ENCODE measurements at places on chromosomes 5 and 9. TPM values are rescaled to one million over a fixed set of nuclear protein-coding genes. Genes with fewer than 3 reads are reported as not detected.

HACD4 gene
- total RNA-seq = 2.4 TPM

FGF1 gene
- total RNA-seq = 0.12 TPM

DNA sequence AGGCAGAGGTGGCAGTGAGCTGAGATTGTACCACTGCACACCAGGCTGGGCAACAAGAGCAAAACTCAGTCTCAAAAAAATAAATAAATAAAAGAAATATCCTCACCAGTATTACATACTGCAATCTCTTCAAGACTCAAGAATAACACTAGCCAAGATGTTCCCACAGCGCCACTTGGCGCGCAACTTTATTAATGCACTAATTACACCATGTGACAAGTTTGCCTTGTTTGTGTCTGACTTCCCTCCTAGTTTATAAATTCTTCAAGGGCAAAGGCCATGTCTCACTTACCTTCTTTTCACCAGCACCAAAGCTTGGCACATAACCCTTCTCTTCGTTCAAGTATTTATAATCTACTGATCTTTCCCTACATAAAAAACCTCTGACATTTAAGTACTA, 4.8 kb downstream of the SKP1 start:
- no peak overlapping the region for H3K4me3 ChIP-seq
- H3K27ac ChIP-seq = peak overlapping the region; percentile 7
- peaks cover 12% of the 10 kb centered on the region for H3K4me1 ChIP-seq
- no peaks in the 10 kb centered on the region for H3K27me3 ChIP-seq
- H3K36me3 ChIP-seq = peaks cover 43% of the 10 kb centered on the region

- no peak overlapping the region for H3K27ac ChIP-seq
- no peaks in the 10 kb centered on the region for H3K27me3 ChIP-seq
- no peaks in the 10 kb centered on the region for H3K36me3 ChIP-seq
- H3K4me3 ChIP-seq = no peak overlapping the region
- no peaks in the 10 kb centered on the region for H3K4me1 ChIP-seq
- no peak for DNase-seq
Observed at GRCh38 chr5:35094948-35095347, 47.2 kb upstream of the AGXT2 start.

DNA sequence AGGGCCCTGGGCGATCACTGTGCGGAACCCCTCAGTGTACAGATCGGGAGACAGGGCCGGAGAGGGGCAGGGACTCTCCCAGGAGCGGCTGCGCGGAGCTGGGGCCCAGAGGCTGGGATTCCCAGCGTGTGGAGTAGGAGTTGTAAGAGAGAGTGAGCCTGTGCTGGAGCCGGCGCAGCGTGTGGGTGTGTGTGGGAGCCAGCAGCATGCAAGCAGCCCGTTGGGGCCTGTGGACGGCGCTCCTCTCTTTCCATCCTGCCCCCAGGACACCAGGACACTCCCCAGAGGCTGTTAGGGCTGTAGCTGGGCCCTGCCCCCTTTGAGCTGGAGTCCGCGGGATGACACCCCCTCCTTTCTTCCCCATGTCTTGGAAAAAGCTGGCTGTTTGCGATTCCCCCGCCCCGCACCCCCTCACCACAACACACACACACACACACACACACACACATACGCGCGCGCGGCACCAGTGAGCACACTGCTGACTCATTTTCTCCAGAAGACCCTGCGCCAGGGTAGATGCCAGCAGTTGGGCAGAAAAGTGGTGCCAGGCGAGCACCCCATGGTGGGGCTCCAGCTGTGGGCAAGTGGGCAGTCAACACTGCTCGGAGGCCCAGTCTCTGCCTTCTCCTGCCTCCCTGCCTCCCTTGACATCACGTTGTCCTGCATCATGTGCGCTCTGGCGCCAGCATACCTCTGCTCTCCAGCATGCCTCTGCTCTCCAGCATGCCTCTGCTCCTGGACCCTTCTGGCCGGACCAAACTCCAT, 1.5 kb downstream of the COL27A1 start:
- peaks cover 42% of the 10 kb centered on the region for H3K4me1 ChIP-seq
- H3K27me3 ChIP-seq = peaks cover 28% of the 10 kb centered on the region
- H3K27ac ChIP-seq = peak overlapping the region; percentile 62
- H3K4me3 ChIP-seq = peak overlapping the region; percentile 96
- no peak for DNase-seq
- H3K36me3 ChIP-seq = no peaks in the 10 kb centered on the region

DNA sequence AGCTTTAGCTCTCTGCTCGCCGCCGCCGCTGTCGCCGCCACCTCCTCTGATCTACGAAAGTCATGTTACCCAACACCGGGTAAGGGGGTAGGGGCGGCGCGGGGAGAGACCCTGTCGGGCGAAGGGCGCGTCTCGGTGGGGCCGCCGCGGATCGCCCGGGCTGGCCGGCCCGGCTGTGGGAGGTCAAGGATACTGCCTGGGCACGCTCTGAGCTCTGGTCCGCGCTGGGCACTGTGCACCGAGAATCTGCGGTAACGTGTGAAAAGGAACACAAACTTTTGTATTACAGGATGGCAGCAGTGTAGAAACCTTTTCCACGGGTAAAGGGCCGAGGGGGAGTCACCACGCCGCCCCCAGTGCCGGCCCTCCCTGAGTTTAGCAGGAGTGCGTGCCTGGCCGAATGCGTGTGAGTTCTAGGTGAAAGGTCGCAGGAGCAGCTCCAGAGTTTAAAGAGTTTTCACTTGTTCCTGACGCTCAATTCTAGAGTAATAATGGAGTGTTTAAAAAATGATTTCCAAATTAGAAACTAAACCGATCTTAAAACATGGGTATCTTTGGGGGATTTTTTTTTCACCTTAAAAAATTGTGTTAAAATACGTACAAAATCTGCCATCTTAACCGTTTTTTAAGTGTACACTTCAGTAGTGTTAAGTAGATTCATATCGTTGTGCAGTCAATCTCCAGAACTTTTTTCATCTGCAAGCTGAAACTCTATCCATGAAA, at the start of gene HSDL2:
TSS of gene HSDL2 (plus strand) at position 7 of the 723 bp plus-strand sequence. CDS start at position 63, 56 bp downstream.
- H3K27ac ChIP-seq = peak within 1 kb of the TSS; percentile 99
- no peaks in the 10 kb centered on the region for H3K27me3 ChIP-seq
- H3K4me3 ChIP-seq = peak within 1 kb of the TSS; percentile 97
- peaks cover 10% of the 10 kb centered on the region for H3K36me3 ChIP-seq
- no peak for DNase-seq

DHFR gene
- total RNA-seq = 24.8 TPM

DNA sequence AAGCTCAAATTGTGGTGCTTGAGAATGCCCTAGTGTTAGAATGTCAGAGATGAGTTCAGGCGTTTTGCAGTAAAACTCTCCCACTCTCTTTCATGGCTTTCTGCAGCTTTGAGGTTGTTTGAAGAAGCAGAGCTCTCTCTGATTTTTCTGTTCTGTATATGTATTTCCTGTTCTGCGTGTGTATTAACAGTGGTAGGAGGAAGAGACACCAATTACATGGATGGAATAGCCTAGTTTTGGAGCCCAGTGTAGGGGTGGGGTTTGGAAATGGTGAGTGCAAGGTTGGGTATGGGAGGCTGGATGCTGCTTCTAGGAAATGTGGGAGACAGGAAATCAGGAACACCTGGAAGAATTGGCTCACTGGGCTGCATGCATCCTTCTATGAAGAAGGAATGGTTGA, 12.4 kb downstream of the LARP1 start:
- H3K27ac ChIP-seq = no peak overlapping the region
- no peak overlapping the region for H3K4me3 ChIP-seq
- no peak for DNase-seq
- H3K27me3 ChIP-seq = no peaks in the 10 kb centered on the region
- H3K36me3 ChIP-seq = no peaks in the 10 kb centered on the region
- H3K4me1 ChIP-seq = peaks cover 59% of the 10 kb centered on the region

NR4A3 gene
- total RNA-seq = 3.4 TPM

Measured in type B pancreatic cell (in vitro differentiated cells).